Cortex of kidney (tissue), 1 donor: ENCODE measurements at places on chromosomes 7 and 10.

DNA sequence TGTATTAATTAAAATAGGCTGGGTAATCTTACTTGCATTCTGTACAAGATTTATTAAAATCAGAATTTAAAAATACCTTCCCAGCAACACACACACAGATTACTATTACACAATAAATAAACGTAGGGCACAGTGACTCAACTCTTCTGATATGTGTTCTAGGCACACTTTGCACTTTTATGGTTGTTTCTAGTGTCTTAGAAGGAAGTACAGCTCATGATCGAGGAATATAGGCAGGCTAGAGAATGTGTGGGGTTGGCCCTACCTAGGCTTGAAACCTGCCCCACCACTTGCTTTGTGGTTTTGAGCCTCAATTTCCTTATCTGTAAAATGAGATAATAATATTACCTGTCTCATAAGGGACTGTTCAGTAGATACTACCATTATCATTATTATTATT is 30.5 kb downstream of the ARMC3 start:
- no peak for DNase-seq

DNA sequence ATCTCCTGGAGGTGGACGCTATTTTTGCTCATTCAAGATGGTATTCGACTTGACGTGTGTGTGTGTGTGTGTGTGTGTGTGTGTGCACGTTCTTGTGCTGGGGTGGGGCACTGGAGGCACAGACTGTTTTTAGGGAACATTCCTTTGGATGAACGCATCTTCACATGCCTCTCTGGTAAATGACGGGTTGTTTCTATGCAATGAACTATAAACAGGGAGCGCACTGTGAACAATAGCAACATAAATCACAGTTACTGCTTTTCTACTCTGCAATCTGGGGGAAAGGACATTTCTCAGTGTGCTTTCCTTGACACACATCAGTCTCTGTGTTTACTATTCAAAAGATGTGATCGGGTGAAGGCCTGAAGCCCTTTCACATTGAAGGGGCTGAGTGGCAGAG is 120.1 kb upstream of the PITRM1 start:
- no peak for DNase-seq

- no peak for DNase-seq
Observed at GRCh38 chr7:129968592-129969383, 16.0 kb upstream of the UBE2H start.

- no peak for DNase-seq
Observed at GRCh38 chr10:114471906-114472876, 67.9 kb upstream of the AFAP1L2 start.

- no peak for DNase-seq
Observed at GRCh38 chr7:30934732-30935568, 23.3 kb downstream of the AQP1 start.

- DNase-seq: no peak
Observed at GRCh38 chr10:26448292-26448691, 10.2 kb downstream of the APBB1IP start.

DNA sequence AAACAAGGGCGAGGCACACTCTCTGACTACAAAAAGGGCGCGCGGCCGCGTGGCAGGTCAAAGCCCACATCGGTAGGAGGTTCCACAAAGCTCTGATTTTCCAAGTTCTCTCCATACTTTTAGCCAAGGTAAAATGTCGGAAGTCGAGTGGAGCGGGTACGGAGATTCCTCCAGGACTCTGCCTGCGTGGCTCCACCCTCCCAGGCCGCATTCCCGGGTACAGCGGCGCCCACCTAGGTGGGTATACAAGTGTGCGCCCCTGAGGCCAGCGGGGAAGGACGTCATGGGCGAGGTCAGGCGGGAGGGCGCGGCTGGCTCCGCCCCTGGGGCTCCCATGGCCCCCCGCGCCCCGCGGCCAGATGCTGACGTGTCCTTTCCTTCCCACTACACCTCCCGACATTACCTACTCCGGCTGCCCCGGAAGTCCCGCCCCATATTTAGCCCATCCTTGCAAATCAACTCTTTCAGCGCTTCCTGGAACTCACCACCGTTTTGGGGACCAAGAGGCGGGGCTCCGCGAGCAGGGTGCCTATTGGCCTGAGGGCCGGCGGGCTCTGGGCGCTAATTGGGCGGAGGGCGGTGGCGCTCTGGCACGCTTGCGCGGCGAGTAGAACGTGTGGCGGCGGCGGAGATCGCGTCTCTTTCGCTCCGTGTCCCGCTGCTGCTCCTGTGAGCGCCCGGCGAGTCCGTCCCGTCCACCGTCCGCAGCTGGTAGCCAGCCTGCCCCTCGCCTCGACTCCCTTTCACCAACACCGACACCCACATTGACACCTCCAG is at the start of gene SND1:
SND1 (plus strand) TSS at position 639 of the 777 bp plus-strand sequence. CDS start 180 bp downstream, outside the sequence.
- DNase-seq: peak; percentile 92

DNA sequence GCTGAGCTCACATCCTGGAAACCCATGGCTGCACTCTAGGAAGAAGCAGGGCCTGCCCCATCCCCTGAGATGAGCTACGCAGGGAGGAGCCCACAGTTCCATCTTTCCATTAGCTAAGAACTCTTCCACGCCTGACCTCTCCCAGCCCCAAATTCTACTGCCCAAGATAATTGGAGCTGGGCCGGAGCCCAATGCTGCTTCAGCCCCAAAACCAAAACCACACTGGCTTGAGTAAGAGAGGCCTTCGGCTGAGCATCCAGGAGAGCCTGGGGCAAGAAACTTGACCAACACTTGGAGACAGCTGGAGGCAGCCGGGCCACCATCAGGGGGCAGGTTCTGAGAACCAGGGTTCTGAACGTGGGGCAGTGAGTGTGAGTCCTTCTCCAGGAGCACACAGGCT is 116.1 kb upstream of the ZMIZ1 start:
- DNase-seq: no peak

DNA sequence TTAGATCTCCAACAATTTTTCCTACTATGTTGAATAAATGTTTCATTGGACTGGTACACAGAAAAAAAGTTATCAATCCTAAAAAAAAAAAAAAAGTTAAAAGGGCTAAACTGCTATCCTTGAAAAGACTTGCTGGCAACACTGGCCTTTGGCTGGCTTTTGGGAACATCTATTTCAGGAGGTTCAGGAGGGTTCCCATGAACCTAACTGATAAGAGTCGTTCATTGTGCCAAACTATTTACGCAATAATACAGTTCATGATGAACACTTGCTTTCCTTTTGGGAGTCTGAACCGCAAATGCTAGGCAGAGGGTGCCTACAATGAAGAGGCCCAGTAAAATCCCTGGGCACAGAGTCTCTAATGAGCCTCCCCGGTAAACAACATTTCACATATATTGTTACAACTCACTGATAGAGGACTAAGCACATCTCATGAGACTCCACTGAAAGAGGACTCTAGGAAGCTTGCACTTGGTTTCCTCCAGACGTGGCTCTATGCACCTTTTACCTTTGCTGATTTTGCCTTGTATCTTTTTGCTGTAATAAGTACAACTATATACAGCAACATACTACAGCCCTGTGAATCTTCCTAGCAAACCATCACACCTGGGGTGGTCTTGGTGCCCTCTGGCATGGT is 45.0 kb downstream of the ZFAND4 start:
- no peak for DNase-seq

DNA sequence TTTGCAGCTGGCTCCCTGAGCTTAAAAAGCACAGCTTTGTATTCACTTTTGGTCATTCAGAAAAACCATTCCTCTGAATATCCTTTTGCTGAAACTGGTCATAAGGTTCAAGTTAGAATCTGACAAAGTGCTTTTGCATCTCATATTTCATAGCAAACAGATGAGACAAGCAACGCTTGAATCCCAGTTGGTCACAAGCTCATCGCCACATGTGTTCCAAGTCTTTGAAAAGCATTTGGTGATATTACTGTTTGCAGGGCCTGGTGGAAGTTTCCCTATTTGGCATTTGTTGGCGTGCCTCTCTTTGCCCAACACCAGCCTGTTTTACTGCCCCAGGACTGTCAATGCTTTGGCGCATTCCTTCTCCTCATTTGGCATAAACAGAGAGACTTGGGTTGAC is 10.3 kb downstream of the TACC2 start:
- DNase-seq: no peak

DNA sequence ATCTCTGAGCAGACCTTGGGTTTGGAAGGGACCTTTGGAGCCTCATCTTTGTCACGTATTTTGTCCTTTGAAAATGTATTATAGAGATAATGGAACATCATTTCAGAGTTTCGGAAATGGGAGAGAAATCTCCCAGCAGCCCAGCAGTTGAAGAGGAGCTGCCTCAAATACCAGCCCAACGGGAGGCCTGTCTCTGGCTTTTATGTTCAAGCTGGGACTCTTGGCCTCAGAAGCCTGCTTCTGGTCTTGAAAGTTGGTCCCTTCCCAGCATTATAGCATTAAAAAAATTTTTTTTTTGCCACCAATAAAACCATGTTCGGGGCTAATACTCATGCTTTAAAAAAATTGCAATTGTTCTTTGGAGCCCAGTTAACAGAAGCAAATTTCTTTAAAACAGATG is 73.4 kb upstream of the CTBP2 start:
- DNase-seq: no peak

- DNase-seq: no peak
Observed at GRCh38 chr10:132596742-132597279, 59.2 kb downstream of the INPP5A start.

DNA sequence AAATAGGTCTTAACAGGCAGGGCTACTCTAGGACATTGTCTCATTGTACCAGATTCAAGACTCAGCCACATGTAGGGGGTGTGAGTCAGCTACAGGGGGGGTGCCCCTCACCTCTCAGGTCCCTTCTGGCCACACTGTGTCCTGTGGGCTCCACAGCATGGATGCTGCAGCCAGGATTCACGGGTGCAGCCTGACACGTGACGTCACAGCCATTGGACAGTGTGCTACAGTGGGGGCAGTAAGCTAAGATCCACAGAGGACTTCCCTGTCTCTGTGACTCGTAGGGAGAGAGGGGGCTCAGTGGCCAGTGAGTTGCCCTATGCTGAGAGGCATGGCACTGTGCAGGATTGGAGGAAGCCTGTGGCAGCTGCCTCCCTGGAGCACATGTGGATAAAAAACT is 77.9 kb downstream of the TMEM178B start:
- no peak for DNase-seq

DNA sequence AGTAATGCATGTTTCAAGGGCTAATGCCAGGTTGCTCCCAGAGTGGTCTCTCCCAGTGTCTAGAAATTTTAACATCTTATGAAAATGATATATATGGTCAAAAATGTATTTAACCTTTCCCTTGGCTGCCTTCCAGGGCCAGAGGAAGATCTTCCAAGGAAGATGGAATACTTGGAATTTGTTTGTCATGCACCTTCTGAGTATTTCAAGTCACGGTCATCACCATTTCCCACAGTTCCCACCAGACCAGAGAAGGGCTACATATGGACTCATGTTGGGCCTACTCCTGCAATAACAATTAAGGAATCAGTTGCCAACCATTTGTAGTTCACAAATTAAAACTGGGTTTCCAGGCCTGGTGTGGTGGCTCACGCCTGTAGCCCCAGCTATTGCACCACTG is 9.0 kb downstream of the GATAD1 start:
- DNase-seq: no peak

DNA sequence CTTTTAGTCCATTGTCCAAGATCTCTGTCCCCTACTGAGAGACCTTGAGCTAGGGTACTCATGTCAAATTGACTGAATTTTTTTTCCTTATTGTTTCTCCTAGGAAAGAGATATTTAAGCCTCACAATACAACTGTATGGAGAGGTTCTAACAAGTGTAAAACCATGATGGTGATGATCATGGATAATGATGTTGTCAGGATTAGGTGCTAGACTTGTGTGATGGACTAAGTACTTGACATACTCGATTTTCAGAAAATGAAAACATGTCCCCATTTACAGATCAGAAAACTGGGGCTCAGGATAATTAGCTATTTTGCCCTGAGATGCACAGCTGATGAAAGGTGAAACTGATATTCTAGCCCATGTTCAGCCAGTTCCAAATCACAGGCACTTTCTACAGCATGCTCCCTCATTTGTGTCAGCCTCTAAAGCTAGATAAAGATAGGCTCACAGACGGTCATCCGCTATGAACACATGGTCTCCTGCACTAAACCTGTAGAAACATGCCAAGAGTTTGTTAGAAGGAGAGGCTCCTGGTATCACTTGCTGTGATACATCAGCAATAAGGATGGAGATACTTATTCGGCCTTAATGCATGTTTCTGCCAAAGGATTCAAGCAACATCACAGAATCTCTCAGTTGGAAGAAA is 67.6 kb downstream of the CREB3L2 start:
- DNase-seq: no peak

GRCh38 chr10:43249151-43249961 is 17.5 kb downstream of the RASGEF1A start:
- DNase-seq: no peak

GRCh38 chr10:26438534-26439341 is 597 bp downstream of the APBB1IP start:
- no peak for DNase-seq

GRCh38 chr10:84214046-84214572 is 11.2 kb downstream of the LRIT2 start:
- no peak for DNase-seq

DNA sequence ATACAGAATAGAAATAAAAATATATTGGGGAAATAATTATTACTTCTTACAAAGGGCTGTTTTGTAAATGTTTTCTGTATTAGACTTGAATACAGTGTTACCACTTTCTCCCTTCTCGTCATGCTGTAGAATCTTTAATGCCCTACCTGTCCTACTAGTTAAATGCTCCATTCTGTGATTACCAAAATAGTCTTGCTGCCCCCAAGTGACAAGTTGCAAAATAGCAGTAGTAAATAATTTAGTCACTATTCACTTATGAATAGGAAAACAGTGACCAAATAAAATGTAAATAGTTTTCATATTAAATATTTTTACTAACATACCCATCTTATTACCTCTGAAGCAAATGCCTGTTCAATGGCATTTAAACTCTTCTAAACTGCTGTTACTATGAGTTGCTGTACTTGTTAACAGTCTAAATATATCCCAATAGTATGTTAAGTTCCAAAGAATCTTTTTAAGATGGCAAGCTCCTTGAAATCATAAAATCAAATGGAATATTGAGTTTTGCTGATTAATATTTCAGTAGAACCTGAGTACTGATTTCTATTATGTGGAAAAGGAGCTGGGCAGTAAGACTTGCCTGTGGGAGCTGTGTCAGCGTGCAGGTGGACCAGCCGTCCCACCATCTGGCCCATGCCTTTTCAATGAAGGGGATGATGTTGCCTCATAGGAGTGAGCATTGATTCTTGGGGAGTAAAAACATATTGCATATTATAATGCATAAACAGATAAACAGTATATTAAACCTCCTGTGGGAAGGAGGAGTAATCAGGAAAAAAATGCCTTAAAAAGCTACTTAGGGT is 18.1 kb upstream of the OIT3 start:
- no peak for DNase-seq

- no peak for DNase-seq
Observed at GRCh38 chr7:46542076-46542475, 621.0 kb upstream of the IGFBP3 start.

DNA sequence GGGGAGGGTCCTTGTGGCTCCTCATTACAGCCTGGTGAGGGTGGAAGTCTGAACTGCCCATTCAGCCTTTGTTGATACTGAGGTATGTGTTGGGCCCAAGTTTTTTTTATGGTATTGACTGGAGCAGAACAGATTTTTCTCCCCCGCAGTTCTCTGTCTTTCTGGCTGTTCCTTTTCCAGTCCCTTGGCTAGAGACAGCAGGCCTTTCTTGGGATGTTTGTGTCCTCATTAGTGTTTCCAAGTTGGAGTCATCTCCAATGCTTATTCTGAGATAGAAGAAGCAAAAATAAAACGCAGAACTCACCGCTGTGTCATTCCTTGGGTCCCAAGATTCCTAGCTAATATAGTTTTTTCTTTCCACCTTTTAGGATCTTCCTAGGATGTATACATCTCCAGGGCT is 193.3 kb downstream of the RAMP3 start:
- DNase-seq: no peak
